Left cardiac atrium (tissue), 4 donors: ENCODE measurements at places on chromosomes 7 and 10. TPM values are rescaled to one million over a fixed set of nuclear protein-coding genes. Genes with fewer than 3 reads are reported as not detected.

Gene ADAM12
- total RNA-seq: 7.9 TPM

Gene SYT15B
- 3.8 TPM for total RNA-seq

Gene CYP2C8
- 0.35 TPM for total RNA-seq

Gene CARD11
- total RNA-seq: 0.42 TPM

Gene TEX36
- total RNA-seq: not detected

Gene CHAT
- total RNA-seq: not detected

Gene RINT1
- 13.8 TPM for total RNA-seq

Gene OR2A5
- not detected for total RNA-seq

Gene SHOC2
- total RNA-seq: 49.4 TPM

Gene GSTO2
- total RNA-seq: 0.92 TPM

Gene TCERG1L
- not detected for total RNA-seq

Gene MSS51
- 2.3 TPM for total RNA-seq
